Mesendoderm (in vitro differentiated cells): ENCODE measurements at places on chromosomes 6 and 20.

GRCh38 chr6:163149279-163149848 lies 265.2 kb upstream of the QKI start:
- DNase-seq = no peak

- no peak for DNase-seq
Measured at GRCh38 chr6:7568021-7568420, 22.0 kb upstream of the SNRNP48 start.

DNA sequence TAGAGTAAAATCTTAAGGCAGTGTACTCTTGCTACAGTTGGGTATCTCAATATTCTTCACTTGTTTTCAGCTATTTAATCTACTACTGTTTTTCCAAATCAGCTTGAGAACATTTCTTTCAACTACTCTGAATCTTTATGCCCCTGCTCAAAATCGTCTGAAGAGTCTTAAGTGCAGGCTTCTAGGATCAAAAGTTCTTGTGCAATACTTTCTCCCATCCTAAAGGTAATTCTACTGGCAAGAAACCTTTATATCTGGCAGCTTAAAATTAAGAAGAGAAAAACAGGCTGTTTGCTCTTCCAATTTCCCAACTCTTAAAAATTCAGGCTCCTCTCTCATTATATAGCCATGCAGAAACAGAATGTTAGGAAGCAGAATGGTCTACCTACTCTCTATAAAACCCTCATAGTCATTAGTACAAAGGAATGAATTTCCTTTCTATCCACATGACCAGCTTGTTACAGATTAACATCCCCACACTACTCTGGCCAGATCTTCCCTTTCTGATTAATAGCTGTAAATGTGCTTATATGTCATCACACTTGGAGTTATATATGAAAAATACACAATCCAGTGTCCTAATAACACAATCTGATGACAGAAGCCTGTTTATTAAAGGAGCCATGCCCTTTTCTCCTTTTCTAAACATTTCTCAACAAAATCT lies 122.2 kb upstream of the FAM184A start:
- no peak for DNase-seq

DNA sequence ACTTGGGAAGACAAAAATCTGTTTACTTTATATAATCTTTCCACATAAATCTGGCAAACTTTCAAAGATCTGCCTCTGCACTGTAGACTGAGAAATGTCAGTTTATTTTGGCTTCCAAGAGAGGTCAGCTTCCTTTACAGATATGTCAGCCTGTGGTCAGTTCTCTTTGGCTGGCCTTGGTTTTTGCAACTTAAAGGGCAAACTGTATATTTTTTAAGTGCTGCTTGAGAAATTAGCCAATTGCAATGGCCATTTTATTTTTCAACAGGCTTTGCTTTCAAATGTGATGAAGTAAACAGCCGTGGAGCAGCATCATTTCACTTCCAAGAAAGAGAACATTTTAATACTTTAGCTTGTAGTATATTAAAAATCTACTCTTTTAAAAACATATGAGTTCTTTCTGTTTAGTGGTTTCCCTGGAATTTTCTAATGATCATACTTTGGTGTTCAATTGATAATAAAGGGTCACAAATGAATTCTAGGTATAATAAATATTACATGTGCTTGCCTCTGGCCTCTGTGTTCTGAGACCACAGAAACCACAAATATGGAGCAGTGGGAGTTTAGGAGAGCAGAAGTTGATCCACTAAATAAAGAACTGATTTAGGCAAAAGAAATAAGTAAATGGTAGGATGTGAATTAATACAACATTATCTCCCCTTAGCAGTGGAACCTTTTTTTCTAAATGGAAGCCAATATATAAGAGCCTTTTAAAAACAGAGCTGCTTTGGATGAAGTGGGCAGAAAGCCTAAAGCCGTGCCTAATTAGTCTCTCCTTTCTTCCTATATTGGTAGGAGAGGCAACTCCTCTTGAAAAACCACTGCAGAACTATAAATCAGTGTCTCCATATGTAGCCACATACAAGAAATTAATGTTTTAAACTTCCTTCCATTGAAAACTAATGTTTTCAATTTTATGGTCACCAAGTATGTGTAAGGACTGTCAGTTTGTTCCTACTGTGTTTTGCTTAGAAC lies 16.2 kb downstream of the ADGRB3 start:
- DNase-seq = no peak

DNA sequence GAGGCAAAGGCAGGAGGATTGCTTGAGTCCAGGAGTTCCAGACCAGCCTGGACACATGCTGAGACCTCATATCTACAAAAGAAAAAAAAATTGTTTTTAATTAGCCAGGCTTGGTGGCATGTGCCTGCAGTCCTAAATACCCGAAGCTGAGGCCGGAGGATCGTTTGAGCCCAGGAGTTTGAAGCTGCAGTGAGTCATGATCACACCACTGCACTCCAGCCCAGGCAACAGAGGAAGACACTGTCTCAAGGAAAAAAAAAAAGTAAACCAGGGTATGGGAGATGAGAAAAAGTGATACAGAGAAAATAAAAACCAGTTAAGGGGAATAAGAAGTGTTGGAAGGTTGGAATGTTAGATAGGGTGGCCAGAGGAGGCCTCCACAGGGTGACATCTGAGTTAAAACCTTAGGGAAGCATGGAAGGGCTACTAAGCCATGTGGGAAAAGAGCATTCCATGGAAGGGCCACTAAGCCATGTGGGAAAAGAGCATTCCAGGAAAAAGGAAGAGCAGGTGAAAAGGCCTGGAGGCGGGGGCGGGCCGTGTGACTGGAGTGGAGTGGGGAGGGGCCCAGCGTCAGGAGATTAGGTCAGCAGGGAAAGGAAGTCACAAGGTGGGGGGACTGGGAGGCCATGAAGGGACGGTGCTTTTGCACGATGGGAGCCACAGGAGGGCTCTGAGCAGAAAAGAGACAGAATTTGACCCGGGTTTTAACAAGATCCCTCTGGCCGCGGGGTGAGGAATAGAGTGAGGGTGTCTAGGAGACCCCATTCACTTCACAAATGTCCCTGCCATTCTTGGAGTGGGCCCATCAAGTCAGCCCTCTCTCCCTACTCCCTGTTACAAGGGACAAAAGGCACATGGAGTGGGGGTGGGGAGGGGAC lies 18.3 kb downstream of the CPNE5 start:
- DNase-seq = peak; percentile 78
